ENCODE measurements at places on chromosomes 13 and 19.

- DNase-seq: no peak
These were observed 473 bp downstream of the TMIGD2 start for GRCh38 chr19:4301590-4302242.

GRCh38 chr13:51397262-51397941 lies 55.4 kb downstream of the INTS6 start:
- DNase-seq: no peak

GRCh38 chr13:75362026-75362425 lies 119.9 kb downstream of the TBC1D4 start:
- no peak for DNase-seq

DNA sequence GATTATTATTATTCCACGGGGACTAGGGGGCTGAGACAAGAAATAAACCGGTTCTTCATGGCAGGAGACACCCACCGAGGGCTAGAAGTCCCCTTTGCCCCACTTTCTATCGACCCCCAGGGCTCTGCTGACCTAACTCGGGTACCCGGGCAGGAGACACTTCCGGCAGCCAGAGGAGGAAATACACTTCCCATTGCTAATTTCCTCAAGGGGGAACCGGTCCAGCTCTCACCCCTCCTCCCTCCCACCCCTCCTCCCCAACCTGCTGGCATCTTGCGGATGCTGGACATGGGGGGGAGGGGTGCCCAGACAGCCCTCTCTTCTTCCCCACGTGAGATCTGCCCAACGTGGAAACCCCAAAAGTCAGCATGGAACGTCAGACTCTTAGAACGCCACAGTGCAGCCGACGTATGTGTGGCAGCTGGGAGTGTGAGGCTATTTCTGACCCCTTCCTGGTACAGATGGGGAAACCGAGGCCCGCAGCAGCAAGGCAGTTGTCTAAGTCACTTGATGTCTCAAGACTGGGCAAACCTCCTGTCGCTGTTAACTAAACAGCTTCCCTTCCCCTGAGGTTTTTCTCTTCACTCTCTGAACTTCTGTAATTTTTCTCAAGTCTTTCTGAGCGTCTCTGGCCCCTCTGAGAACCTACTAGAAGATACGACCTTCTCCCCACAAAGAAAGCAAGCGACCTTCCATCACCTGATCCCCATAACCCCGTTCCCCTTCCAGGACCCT lies 3.6 kb downstream of the GPR4 start:
- DNase-seq: no peak

DNA sequence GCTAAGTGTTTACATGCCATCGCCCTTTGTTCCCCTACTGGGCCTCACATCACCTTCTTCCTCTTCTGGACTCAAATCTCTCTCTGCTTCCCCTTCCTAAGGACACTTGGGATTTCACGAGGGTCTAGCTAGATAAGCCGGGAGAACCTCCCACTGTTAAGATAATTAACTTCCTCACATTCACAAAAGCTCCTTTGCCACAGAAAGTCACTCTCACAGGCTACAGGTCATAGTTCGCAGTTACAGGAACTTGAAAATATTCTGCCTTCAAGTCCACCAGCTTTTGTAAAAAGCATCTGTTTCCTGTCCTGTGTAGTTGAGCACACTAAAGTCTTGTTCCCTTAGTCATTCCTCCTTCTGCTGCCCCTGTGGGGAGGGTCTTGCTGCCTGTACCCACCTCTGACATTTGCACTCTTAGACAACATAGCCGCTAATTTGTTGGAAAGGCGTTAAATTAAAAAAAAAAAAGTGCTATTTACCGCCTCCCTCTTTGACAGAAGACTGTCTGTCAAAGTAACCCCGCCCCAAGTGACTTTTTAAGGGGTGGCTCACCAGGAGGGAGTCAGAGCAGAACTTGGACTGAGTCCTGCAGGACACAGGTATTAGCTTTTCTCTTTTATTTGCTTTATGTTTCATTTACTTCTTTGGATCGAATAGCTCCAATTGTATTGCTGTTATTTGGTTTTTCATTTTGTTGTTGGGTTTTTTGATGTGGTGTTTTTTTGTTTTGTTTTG lies 26.8 kb upstream of the CEACAM21 start:
- DNase-seq: peak; percentile 57

- no peak for DNase-seq
These were observed 4.2 kb upstream of the SIGLEC7 start for GRCh38 chr19:51137792-51138425.

DNA sequence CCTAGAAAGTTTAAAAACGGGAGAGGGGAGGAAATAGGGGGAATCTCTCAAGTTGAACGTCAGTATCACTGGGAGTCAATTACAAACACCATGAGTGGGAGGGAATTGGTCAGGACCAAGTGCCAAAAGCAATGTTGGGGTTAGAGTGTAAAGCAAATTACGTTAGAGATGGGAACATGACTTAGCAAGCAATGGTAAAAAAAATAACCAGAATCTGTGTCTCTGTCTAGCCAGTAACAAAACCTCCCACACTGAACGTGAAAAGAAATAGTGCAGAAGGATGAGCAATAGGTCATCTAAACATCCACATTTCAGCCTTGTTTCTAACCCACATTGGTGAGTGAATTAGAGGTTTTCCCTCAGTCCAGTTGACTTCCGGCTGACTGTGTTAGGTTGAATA lies 242.2 kb downstream of the COG6 start:
- DNase-seq: no peak

DNA sequence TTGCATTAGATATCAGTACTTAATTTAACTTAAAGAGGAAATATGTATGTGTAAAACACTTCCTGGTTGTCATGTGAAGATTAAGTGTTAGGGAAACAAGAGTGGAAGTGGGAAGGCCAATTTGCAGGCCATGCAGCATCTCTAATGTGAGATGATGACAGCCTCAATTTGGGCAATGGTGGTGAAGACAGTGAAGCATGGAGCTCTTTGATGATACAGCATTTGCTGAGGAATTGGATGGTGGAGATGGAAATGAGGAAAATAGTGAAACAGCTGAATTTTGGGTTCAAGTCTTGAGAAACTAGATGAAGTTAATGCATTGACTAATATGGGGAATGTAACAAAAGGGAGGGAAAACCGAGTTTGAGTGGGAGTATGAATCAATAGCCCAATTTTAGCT lies 231.7 kb upstream of the MIR17HG start:
- DNase-seq: no peak

GRCh38 chr13:77833331-77833863 lies 85.2 kb downstream of the EDNRB start:
- no peak for DNase-seq
